ENCODE measurements at places on chromosomes 2 and 18.

- H3K4me3 ChIP-seq: no peak overlapping the region
- peak; percentile 83 for DNase-seq
- peaks cover 9% of the 10 kb centered on the region for H3K4me1 ChIP-seq
- H3K27me3 ChIP-seq: no peaks in the 10 kb centered on the region
These were observed 22.7 kb upstream of the ACTG2 start for GRCh38 chr2:73870084-73870483.

DNA sequence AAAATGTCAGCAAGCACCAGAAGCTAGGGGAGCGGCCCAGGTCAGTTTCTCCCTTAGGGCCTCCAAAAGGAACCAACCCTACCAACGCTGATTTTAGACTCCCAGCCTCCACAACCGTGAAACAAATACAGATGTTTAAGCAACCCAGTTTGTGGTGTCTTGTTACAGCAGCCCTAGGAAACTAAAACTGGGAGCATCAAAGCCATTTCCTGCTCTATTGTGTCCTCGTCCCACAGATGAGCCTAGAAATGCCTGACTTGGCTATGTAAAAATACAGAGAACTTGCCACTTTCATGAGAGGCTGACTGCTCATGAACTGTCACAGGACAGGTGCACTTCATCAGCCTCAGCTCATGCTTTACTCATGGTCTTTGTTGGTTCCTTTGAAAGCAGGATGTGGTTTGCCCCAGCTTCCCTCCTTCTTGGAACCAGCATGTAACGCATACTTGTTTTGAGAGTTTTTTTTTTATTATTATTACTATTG lies 97.6 kb upstream of the SLC39A10 start:
- peak overlapping the region; percentile 93 for H3K27ac ChIP-seq
- H3K36me3 ChIP-seq: no peaks in the 10 kb centered on the region
- peak; percentile 78 for DNase-seq

GRCh38 chr18:74524097-74524496 lies 10.2 kb upstream of the CNDP1 start:
- H3K27ac ChIP-seq: no peak overlapping the region
- DNase-seq: no peak
- H3K4me1 ChIP-seq: no peaks in the 10 kb centered on the region
- H3K36me3 ChIP-seq: peaks cover 5% of the 10 kb centered on the region

- H3K36me3 ChIP-seq: no peaks in the 10 kb centered on the region
- H3K27me3 ChIP-seq: peaks cover 60% of the 10 kb centered on the region
- H3K4me3 ChIP-seq: no peak overlapping the region
- H3K4me1 ChIP-seq: no peaks in the 10 kb centered on the region
- DNase-seq: peak; percentile 48
These were observed 970 bp upstream of the ADCYAP1 start for GRCh38 chr18:903701-904100.
